NCI-H1694 (cell line): ENCODE measurements at places on chromosomes 4 and X.
A peak's percentile ranks its signal among the peaks of the same experiment; 100 is the strongest.

GRCh38 chr4:86306816-86307215 lies 53.0 kb downstream of the MAPK10 start:
- no peak for DNase-seq

GRCh38 chr4:51943221-51943620 lies 76.9 kb downstream of the LRRC66 start:
- no peak for DNase-seq

DNA sequence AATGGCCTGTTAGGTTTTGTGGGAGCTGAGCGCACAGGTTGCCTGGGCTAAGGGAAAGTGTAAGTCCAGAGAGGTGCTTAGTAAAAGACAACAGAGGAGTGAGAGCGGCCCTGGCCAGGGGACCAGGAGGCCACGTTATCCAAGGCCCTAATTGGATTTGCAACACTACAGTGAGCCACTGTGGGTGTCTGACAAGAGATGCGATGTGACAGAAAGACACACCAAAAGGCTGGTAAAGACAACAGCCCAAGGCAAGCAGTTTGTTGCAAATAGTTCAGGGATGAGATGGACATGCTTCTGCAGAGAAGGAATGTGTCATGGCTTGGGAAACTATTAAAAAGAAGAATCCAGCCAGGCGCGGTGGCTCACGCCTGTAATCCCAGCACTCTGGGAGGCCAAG lies 162.7 kb upstream of the KIT start:
- DNase-seq, result no peak

GRCh38 chr4:110275871-110276270 lies 77.5 kb upstream of the ELOVL6 start:
- DNase-seq, result no peak

GRCh38 chr4:64882311-64883086 lies 473.2 kb upstream of the TECRL start:
- peak; percentile 31 for DNase-seq

GRCh38 chr4:13580036-13580435 lies 35.7 kb upstream of the NKX3-2 start:
- DNase-seq, result no peak

- no peak for DNase-seq
Observed at GRCh38 chr4:147829401-147830101, 97.7 kb downstream of the ARHGAP10 start.

DNA sequence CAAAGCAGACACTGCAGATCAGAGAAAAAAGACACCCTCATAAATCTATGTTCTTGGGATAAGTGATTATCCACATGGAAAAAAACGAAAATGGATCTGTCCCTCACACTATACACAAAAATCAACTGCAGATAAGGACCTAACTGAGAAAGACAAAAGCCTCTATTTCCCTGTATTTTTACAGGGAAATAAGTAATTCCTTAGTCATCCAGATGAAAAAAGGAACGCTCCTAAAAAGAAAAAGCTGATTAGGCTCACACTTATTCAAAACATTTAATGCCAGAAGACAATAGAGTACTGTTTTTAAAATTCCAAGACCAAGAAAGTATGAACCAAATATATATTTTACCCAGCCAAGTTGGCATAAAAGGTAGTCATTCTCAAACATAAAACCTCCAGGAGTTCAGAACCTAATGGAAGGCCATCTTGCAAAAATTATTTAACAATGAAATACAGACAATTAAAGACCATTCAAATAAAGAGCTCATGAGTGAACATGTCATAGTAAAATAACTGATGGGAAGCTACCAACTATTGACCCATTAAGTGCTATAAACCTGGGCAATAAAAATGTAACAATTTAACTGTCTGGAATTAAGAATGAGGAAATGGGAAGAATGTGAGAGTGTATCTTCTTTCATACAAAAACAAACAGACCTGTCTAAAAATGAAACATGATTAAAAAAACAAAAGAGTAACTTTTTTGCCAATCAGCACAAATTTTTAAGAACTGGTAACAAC lies 20.4 kb downstream of the PAPSS1 start:
- no peak for DNase-seq

GRCh38 chr4:183852910-183853547 lies 52.1 kb upstream of the STOX2 start:
- DNase-seq, result no peak

- no peak for DNase-seq
Observed at GRCh38 chr4:73006286-73006990, 63.1 kb downstream of the COX18 start.

GRCh38 chrX:15214588-15214987 lies 55.3 kb downstream of the ASB9 start:
- no peak for DNase-seq

GRCh38 chr4:56048702-56049431 lies 100.1 kb downstream of the CEP135 start:
- peak; percentile 2 for DNase-seq

GRCh38 chrX:130091980-130092522 lies 18.2 kb downstream of the ELF4 start:
- DNase-seq, result no peak

GRCh38 chr4:184090571-184090970 lies 127.1 kb downstream of the ENPP6 start:
- no peak for DNase-seq

GRCh38 chr4:128769011-128769410 lies 40.5 kb upstream of the JADE1 start:
- no peak for DNase-seq

GRCh38 chr4:84583876-84584380 lies 1.0 kb downstream of the CDS1 start:
- no peak for DNase-seq

DNA sequence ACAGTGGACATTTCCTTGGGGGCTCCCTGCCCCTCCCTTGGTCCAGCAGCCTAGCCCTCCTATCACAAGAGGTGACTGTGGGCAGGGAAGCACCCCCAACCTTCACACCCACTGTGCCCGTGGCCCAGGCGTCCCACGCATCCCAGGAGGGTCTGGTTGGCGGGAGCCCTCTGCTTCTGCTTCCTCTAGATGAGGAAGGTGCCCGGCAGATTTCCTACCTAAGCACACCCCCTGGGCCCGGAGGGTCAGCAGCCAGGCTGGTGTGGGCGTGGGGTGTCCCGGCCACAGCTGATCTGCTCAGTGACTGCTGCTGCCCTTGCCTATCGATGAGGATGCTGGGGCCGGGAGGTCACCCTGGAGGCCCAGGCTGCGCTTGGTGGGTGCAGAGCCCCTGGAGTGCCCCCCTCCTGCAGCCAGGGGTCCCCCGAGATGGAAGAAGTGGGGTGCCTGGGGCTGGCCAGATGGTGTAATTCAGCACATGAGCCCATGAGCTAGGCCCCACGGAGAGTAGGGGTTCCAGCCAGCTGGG lies 12.2 kb downstream of the SH3BP2 start:
- DNase-seq, result no peak

- no peak for DNase-seq
Observed at GRCh38 chrX:13387666-13388494, 68.0 kb upstream of the ATXN3L start.

GRCh38 chr4:68451246-68452211 lies 4.3 kb downstream of the TMPRSS11E start:
- DNase-seq, result no peak

DNA sequence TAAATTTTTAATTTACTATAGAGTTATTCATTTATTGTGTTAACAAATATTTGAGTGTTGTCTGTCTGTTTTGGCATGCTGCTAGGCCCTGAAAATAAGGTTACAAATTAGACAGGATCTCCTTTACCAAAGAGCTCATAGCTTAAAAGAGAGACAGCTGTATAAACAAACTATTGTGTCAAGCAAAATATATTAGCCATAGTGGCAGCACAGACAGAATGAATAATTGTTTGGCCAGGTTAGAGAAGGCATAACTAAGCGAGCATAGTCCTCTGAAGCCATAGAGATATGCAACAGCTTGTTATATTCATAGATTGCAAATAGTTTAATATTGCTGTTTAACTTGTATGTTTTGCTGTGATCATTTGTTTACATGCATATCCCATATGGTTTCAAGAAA lies 66.7 kb upstream of the NDUFC1 start:
- DNase-seq, result no peak

DNA sequence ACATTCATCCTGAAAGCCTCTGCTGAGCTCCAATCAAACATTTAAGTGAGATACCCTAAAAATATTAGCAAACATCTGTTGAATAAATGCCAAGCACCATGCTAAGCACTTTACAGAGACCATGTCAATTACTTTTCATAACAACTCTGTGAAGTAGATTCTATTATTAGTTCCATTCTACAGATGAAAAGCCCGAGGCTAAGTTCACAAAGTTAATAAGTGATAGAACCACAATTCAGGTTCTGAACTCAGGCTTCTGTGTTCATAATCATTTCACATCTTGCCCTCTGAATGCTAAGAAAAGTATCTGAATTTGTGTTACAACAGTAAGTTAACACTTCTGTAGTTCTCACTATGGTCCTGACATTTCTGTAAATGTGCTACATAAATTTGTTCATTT lies 27.4 kb downstream of the SEL1L3 start:
- DNase-seq, result no peak

DNA sequence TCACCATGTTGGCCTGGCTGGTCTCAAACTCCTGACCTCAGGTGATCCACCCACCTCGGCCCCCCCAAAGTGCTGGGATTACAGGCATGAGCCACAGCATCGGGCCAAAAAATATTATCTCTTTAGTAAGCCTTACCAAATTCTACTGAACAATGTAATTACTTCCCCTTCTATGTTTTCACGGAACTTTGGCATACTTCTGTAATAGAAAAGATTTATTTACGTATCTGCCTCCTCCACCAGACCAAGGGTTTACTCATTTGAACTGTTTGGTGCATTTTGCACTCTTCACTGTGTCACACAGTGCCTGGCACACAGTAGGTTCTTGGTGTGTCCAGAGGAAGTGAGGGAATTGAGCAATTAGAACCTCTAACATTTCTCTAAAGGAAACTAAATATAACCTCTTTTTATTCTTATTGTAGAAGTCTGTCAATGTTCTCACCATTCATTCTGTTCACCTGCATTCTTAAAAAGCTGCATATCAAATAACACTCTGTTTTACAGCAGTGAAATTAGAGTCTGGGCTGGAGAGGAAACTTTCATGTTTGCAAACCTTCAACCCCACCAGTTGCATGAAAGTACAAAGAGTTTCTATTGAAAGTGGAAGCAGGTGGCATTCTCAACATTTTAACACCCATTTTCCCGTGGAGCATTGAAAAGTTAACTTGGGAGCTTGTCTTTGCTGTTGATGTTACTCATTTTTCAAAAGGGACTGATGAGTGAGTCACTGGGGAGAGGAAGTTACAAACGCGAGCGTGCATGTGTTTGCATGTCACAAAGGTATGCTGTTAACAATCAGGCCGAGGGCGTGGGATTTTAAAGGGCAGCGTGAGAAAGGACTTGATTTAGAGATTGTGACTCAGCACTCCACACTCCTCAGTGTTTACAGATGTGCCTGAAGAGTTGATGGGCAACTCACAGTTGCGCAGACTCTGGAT lies 314.1 kb downstream of the STK32B start:
- no peak for DNase-seq

- DNase-seq, result no peak
Observed at GRCh38 chr4:63211776-63212479, 1197.3 kb downstream of the TECRL start.

DNA sequence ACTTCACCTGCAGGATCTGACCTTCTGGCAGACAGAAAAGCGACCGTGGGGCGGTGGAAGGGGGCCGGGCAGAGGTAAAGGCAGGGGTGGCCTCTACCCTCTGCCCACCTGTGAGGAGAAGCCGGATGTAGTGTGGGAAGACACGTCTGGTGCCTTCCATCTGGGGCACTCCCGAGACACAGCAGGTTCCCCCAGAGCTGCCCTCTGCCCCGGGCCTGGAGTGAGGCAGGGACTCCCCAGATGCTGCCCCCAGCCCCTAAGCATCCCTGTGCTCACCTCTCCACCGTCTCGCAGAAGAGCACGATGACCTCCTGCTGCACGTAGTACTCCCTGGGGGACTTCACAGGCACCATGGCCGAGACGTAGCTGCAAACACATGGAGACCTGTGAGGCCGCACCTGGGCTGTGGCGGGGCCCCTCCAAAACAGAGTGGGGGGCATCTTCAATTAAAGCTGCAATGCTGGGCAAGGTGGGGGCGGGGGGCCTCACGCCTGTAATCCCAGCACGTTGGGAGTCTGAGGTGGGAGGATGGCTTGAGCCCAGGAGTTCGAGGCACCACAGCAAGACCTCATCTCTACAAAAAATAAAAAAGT lies 75.3 kb upstream of the MXD4 start:
- no peak for DNase-seq

- no peak for DNase-seq
Observed at GRCh38 chr4:155822572-155822971, 43.5 kb downstream of the ASIC5 start.

GRCh38 chrX:7083468-7084396 lies 63.8 kb upstream of the STS start:
- no peak for DNase-seq

GRCh38 chrX:152202886-152203285 lies 64.5 kb upstream of the MAGEA10 start:
- no peak for DNase-seq

DNA sequence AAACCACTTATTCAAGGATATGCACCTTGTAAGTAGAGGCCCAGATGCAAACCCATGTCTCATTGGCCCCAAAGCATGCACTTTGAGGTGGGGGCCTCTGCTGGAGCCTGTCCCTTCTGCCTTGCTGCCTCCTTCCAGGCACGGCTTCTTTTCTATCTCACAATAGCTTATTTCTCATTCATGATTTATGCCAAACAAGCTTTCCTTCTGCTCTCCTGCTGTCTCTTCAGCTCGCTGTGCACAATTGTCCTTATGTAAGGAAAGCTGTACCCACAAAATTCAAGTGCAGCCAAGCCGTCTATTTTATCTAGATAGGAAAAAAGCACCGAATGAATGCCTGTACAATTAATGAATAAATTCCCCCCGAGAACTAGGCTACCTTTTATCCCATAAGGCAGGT lies 124.8 kb upstream of the PACRGL start:
- DNase-seq, result no peak

- no peak for DNase-seq
Observed at GRCh38 chrX:112614640-112615039, 65.1 kb downstream of the LHFPL1 start.

DNA sequence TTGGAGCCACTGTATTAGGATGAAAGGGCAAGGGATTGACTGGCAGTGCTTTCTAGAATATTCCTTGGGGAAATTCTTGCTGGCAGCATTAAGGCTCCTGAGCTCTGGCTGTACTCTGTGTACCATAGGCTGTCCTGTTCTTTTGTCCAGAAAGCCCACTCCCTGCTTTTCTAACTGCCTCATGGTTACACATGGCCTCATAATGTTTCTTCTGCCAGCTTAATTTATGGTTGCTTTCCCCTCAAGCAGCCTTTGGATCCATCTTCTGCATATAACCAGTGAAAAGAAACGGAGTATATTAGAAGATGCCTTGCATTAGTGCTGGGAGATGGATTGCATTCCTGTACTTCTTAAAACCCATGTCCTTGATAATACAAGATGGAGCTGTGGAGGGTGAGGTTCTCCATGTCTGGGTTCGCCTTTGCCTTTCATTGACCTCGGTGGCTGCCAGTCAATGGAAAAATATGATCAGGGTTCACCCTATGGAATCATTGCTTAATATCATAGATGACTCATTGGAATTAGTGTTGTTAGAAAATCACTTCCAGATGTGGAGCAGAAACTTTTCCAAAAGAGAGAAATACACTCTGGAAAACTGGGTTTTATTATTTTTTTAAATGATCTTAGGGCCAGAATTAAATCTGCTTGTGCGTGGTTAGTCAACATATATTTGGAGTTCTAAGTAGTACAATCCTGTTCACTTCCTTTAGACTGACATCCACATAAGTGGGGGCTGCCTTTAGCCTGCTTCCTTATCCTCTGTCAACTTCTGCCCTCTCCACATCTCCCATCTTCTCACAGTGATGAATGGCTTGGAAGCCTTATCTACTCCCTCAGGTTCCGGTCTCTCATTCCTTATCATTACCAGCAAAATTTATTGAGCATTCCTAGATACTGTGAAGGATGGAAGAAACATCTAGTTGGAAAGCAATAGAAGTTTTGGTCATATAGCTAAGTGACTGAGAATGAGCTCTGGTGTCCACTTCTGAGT lies 24.9 kb downstream of the DOCK11 start:
- no peak for DNase-seq
